ENCODE measurements at places on chromosomes 12 and 14.

DNA sequence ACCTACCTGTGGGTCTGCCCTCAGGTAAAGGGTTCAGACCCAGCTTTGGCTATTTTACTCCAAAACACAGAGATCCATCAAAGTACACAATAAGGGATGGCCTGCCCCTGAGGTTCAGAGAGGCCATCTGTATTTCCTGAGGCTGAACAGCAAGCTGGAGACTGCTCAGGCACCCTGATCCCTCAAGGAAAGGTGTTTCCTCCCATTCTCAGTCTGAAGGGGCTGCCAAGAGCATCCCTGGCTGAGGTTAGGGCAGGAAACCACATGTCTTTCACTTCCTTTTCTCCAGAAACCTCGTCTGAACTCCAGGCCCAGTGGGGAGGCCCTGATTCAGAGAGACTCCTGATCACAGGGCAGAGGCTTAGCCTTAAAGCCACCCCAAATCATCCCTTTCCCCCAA is 1.5 kb downstream of the RILPL1 start:
- peak; percentile 71 for DNase-seq

- DNase-seq: no peak
These were observed 208.7 kb downstream of the RBM19 start for GRCh38 chr12:113757221-113758002.

- no peak for DNase-seq
These were observed 199.9 kb upstream of the RTL1 start for GRCh38 chr14:101103321-101103901.

DNA sequence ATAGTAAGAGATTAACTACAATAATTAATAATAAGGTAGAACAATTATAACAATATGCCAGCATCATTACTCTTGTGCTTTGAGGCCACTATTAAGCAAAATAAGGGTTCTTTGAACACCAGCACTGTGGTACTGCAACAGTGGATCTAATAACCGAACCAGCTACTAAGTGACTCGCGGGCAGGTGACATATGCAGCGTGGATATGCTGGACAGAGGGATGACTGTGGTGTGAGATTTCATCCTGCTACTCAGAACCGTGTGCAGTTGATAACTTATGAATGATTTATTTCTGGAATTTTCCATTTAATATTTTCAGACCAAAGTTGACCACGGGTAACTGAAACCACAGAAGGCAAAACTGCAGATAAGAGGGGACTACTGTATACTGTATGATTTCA is 34.4 kb downstream of the BMAL2 start:
- DNase-seq: no peak
